ENCODE measurements at places on chromosomes 7 and 10.

GRCh38 chr7:46720761-46721160 is 799.7 kb upstream of the IGFBP3 start:
- DNase-seq = no peak

DNA sequence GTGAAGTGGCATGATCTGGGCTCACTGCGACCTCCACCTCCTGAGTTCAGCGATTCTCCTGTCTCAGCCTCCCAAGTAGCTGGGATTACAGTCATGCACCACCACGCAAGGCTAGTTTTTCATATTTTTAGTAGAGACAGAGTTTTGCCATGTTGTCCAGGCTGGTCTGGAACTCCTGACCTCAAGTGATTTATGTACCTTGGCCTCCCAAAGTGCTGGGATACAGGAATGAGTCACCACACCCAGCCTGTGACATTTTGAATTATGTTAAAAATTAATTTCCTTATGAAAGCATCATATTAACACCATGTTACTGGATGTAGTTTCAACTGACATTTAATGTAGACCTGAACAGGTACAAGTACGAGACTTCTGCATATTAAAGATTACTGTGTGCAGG is 24.3 kb downstream of the ABCB4 start:
- DNase-seq = no peak

GRCh38 chr10:76382381-76382851 is 951.0 kb downstream of the LRMDA start:
- DNase-seq = no peak

- DNase-seq = no peak
Observed at GRCh38 chr10:102653060-102653459, 8.8 kb downstream of the TRIM8 start.

- DNase-seq = no peak
Observed at GRCh38 chr7:133545618-133546017, 292.7 kb downstream of the EXOC4 start.

DNA sequence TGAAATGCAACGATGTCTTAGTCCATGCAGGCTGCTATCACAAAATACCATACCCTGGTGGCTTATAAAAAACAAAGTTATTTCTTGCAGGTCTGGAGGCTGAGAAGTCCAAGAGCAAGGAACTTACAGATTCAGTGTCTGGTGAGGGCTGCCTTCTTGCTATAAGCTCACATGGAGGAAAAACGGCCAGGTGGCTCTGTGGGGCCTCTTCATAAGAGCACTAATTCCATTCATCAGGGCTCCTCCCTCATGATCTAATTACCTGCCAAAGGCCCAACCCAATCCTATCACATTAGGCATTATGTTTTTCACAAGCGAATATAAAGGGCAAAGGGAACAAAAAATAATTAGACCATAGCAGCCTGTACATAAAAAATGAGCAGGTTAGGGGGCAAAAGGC is 35.4 kb downstream of the PAPSS2 start:
- DNase-seq = no peak

GRCh38 chr7:47782792-47783191 is 165.5 kb downstream of the PKD1L1 start:
- no peak for DNase-seq

DNA sequence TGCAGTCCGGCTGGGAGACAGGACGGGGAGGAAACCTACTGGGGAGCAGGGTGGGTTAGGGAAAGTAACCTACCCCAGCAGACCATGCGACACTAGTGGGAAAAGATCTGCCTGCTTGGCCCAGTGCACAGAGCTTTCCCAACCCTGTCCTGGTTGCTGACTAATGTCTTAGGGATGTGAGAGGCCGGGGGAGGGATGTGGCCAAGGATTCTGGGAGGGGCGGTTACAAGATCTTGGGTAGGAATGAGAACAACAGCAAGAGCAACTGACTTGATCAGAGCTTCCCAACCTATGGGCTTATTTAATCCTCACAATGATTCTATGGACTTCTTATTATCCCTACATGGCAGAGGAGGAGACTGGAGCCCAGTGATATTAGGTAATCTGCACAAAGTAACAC is 24.0 kb upstream of the EIF5AL1 start:
- no peak for DNase-seq

DNA sequence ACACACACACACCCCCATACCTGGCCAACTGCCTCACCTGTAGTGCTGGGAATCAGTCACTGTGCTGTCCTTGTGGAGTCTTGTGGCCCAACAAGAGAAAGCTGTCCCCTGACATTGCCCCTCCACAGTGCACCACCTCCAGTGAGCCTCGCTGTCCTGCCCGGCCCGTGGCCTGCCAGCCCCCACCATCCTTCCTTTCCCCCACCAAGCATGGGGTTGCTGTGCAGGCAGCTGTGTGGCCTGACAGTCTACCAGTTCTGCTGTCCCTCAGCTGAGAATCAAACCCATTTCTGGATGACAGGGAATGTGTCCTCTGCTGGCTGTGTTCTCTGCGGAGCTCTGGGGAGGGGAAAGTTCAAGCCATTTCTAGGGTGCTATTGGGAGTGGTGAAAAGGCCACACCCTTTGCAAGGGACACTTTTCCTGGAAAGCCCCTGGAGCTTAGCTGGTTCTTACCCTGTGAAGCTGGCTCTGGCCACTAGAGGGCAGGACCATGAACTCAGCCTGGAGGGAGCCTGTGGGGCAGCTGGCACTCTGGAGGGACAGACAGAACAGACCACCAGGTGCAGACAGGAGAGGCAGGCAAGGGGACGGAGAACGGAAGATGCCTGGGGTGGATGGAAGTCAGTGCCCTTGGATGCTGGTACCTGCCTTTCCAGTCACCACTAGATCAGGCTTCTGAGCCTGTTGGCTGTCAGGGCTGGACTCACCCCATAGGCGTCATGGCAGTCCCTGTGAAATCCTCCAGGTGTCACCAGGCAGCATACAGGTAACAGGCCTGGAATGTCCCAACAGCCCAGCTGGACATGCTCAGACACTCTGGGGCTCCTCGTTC is 10.5 kb upstream of the MTPAP start:
- DNase-seq = peak; percentile 43

- peak; percentile 54 for DNase-seq
Observed at GRCh38 chr10:110356628-110357245, 52.0 kb upstream of the SMNDC1 start.

GRCh38 chr10:29877793-29878491 is 181.4 kb downstream of the JCAD start:
- no peak for DNase-seq

- no peak for DNase-seq
Observed at GRCh38 chr10:5625992-5626777, 40.2 kb downstream of the ASB13 start.

DNA sequence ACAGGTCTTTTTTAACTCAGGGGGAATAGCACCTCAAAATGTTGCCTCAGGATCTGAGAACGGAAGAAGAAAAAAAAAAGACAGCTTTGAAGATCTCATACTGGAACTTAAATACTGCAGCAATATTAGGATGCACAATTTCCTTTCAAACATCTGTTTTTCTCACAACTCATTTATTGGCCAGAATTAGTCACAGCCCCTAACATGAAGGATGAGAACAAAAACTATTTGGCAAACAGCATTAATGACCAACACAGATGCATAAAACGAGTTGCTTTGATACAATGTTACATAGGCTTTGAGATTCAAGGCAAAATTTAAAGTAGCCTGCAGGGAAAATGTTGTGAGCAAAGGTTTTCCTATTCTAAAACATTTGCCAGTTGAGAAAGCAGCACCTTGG is 36.5 kb downstream of the JMJD1C start:
- DNase-seq = no peak

DNA sequence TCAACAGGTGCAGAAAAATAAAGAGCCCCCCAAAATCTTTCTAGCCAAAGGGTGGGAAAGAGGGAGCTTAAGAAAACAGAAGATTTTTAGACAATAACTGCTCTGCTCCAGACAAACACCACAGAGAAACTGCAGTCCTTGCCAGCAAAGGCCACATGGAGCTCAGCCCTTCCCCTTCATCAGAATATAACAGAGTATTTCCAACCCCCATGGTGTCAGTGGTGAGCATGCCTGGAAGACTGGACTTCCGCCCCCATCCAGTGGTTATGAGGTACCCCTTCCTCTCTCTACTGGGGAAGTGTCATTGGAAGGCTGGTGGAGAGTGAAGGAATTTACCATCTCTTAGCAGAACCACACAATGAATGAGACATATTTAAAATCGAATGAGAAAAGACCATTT is 1007.3 kb upstream of the CELF2 start:
- DNase-seq = no peak

- no peak for DNase-seq
Observed at GRCh38 chr7:34453150-34453549, 204.9 kb upstream of the NPSR1 start.

GRCh38 chr7:130353196-130353595 is 8.6 kb downstream of the CPA5 start:
- DNase-seq = no peak

GRCh38 chr7:78039790-78040776 is 241.5 kb downstream of the PHTF2 start:
- peak; percentile 51 for DNase-seq

DNA sequence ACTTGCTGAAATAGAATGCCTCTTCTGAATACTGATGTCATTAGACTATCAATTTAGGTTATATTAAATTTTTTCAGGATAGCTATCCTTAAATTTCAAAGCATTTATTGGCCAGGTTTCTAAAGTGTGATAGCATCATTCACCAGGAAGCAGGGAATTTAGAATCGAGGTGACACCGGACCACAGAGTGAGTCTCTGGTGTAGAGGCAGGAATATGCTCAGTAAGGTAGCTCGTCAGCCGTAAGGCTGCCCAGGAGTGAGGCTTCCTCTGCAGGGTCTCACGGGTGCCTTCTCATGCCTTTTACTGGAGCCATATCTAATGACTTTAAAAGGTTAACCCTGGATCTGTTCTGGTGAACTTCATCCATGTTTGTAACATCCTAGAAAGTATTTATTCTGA is 170.8 kb upstream of the KLF14 start:
- peak; percentile 3 for DNase-seq
